ENCODE measurements at places on chromosomes 3 and 15.
A peak's percentile ranks its signal among the peaks of the same experiment; 100 is the strongest.

GRCh38 chr3:196596355-196596754 lies 27.9 kb downstream of the FBXO45 start:
- DNase-seq, result no peak

GRCh38 chr3:190208196-190208595 lies 87.5 kb upstream of the P3H2 start:
- no peak for DNase-seq

DNA sequence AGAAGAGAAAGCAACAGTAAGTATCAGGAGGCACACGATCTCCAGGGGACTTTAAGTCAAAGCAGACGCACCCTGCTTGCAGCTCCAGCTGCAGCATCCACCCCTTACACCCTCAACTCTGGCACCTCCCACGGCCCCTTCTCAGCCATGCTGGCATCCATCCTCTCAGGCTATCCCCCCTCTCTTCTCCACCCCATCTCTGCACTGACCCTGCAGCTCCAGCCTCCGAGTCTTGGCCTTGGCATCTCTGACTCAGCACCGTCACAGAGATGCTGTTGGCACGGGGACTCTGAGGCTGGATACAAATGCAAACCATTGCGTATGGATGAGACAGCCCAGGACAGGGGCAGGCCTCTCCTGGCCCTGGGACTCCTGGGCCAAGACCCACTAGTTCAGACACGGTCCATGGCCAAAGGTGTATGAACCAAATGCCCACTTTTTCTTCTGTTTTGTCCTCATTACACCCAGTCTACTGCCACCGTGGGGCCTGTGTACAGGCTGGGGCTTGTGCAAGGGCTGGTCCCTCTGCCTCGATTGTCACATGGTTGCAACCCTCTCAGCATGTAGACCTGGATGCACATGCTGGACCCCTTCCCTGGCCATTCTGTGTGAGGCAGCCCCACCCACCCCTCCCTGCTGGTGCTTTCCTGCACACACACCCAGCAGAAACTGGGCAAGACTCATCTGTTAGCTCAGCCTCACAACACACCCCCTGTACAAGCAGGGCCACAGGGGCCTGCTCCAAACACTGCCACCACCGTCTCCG lies 18.7 kb upstream of the ZXDC start:
- DNase-seq, result no peak

DNA sequence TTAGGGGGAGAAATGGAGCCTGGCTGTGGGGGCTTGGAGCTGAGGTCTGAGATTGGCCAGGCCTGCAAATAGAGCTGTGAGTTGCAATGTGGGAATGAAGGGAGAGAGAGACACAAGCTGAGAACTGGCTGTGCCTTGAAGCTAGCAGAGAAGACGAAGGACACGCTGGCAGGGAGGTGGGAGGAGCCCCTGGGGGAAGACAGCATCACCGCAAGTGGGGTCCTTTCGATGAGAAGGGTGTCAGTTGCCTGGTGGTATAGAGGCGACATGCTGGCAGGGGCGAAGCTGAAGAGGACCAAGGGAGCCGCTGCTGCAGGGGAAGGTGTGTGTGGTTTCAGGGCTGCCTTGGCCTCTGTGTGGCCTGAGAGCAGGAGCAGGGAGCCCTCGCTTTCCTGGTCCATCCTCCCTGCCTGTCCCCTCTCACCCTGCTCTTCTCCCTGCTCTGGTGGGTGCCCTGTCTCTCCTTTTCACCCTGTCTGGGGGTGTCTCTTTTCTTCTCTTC lies 5.5 kb downstream of the RHCG start:
- no peak for DNase-seq

GRCh38 chr3:122004991-122005565 lies 17.0 kb downstream of the ILDR1 start:
- no peak for DNase-seq

DNA sequence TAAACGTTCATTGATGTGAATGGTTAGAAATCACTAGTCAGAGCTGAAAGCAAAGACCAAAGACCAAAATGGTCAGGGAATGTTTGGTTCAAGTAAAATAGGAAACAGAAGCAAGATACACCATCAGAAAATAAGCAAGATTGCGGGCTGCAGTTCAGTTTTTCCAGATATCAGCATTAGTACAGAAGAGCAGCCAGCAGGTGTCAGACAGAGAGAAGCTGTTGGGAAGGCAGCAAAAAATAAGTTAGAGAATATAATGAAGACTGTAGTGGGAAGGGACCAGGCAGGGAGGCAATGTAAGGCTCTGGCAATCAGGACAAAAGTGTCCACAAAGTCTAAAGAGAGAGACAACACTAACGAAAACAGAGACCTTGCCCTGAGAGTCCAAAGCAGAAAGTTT lies 639.4 kb upstream of the NAALADL2 start:
- no peak for DNase-seq

DNA sequence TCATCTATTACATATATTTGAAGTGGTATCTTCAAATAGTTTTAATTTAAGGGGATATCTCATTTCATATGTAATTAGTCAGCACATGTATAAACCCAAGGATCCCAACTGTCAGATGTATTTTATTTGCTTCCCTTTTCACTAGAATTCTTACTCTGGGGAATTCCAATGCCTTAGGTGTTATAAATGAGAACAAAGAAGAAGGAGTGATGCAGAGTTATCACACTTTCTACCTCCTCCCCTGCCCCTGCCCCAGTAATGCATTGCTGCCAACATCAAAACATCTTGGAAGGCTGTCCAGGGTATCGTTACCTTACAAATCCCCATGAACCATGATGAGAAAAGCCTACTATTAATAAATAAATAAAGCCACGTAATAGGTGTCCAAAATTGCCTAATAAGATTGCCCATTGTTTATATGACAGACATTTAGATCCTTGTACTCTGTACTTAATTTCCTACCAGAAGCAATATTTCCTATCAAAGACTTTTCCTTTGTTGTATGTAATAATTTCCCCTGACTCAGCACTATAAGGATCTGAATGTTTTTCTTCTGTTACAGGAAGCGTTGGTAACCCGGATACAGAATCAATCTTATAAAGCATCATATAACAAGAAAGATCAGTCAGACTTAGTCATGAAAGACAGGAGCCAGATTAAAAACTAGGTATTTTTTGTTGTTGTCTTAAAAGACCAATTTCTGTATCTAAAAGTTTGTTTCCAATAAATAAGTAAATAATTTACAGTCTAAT lies 38.8 kb downstream of the CBLB start:
- DNase-seq, result peak; percentile 18

DNA sequence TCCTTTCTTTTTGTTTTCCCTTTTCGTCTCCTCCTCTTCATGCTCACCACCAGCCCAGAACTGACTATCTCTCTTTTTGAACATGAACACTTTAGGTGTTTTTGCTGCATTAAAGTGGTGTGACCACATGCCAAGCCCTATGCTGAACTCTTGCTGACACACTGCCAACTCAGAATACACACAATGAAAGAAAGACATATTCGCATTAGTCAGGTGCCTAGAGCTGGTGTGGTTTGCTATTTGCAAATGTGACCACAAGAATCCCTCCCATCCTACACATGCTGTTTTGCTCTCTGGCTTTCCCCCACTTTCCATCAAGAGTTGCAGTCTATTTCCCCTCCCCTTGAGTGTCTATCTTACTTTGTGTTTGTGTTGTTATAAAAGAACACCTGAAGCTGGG lies 967.8 kb upstream of the CFAP20DC start:
- peak; percentile 64 for DNase-seq

DNA sequence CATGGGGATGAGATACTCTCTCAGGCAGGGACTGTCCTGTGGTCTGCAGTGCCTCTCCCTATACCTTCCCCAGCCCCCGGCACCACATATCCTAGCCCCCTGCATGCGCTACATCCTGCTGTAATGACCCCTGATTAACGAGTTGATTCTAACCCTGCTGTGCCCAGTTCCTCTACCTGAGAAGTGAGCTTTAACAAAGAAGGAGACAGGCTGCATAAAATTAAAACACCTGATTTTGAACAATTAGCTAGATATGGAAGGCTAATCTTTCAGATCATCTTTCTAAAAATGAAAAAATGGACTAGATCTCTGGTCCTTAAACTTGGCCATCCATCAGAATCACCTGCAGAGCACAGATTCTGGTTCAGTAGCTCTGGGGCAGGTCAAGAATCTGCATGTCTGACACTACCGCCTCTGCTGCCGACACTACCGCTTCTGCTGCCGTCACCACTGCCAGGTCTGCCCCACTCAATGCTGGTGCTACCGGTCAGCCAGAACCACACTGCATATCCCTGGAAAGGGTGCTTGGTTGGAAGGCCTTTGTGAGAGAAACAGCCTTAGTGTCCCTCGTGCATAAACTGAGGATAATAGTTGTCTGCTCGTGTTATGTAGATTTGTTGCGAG lies 33.6 kb upstream of the ZBTB38 start:
- no peak for DNase-seq

DNA sequence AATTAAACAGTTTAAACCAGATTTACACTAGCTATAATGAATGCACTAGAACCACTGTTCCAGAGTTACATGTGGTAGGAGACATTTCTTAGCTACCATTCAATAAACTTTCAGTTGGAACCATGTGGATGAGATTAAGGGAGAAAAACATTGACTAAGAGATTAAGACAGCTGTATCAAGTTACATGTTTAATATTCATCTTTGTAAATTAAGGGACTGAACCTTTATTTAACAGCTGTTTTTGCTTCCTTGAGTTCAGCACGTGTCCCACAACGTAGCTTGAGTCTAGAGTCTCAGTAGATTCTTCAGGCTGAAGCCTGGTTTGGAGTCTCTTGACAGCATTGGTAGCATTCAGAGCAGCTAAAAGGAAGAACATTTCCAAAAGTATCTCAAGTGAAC lies 27.2 kb upstream of the CFAP44 start:
- DNase-seq, result no peak

All from activated naive CD4-positive, alpha-beta T cell treated with anti-CD3 and anti-CD28 coated beads, Interleukin-2, amount 50 U/mL, for 16 hours (primary cell).